Fibroblast of skin of left biceps (primary cell): ENCODE measurements at places on chromosomes 6 and 20.

- no peak for DNase-seq
These were observed 127.0 kb upstream of the EDN1 start for GRCh38 chr6:12163149-12163548.

- no peak for DNase-seq
These were observed 142.5 kb downstream of the CD164 start for GRCh38 chr6:109239651-109240321.

GRCh38 chr20:58550275-58551059 lies 35.3 kb upstream of the APCDD1L start:
- DNase-seq, result no peak

- DNase-seq, result no peak
These were observed 265.0 kb downstream of the TENT5A start for GRCh38 chr6:81487489-81487888.

DNA sequence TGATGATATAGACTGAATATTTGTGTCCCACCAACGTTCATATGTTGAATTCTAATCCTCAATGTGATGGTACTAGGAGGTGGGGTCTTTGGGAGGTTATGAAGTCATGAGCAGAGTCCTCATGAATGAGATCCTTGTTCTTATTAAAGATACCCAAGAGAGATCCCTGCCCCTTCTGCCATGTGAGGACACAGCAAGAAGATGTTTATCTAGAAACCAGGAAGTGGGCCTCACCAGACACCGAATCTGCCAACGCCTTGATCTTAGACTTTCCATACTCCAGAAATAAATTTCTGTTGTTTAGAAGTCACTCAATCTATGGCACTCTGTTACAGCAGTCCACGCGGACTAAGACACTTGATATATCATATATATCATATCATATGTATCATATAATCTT lies 67.7 kb upstream of the GCM1 start:
- DNase-seq, result no peak

GRCh38 chr6:123806561-123806960 lies 2.9 kb downstream of the NKAIN2 start:
- no peak for DNase-seq

GRCh38 chr6:168643401-168643800 lies 202.4 kb downstream of the SMOC2 start:
- no peak for DNase-seq

GRCh38 chr6:52929321-52930164 lies 20.0 kb upstream of the GSTA3 start:
- DNase-seq, result peak; percentile 77

GRCh38 chr6:3281631-3282475 lies 23.1 kb downstream of the PSMG4 start:
- DNase-seq, result peak; percentile 81

GRCh38 chr6:55239099-55239498 lies 64.8 kb downstream of the HCRTR2 start:
- DNase-seq, result peak; percentile 5
